GM23248 (cell line): ENCODE measurements at places on chromosomes 2 and 18. TPM values are rescaled to one million over a fixed set of nuclear protein-coding genes. Genes with fewer than 3 reads are reported as not detected.

Gene IL1B
- 1.1 and 2.2 TPM in 2 replicates for polyA plus RNA-seq

Gene NR4A2
- 1.9 and 2.9 TPM in 2 replicates for polyA plus RNA-seq

Gene EPB41L3
- polyA plus RNA-seq, result 19.2 and 20.8 TPM in 2 replicates

Gene SNORC
- 0.39 TPM in 1 of 2 replicates, not detected in the other for polyA plus RNA-seq

Gene RNPEPL1
- polyA plus RNA-seq, result 11.1 and 11.2 TPM in 2 replicates

Gene ANO7
- polyA plus RNA-seq, result 2.6 TPM in 2 replicates

Gene ABCB11
- not detected in 2 replicates for polyA plus RNA-seq

Gene RAB6C
- polyA plus RNA-seq, result not detected in 2 replicates

Gene GKN1
- not detected in 2 replicates for polyA plus RNA-seq

Gene GREB1
- polyA plus RNA-seq, result 0.05 TPM in 1 of 2 replicates, not detected in the other

Gene NYAP2
- polyA plus RNA-seq, result not detected in 2 replicates

Gene REG1A
- not detected in 2 replicates for polyA plus RNA-seq

Gene MITD1
- 20.7 and 22.0 TPM in 2 replicates for polyA plus RNA-seq

Gene MAL
- polyA plus RNA-seq, result not detected in 2 replicates
